Myometrial cell (primary cell): ENCODE measurements at places on chromosomes 13 and 19. TPM values are rescaled to one million over a fixed set of nuclear protein-coding genes. Genes with fewer than 3 reads are reported as not detected.

Gene TBXA2R
- total RNA-seq = 3.2 and 8.6 TPM in 2 replicates

Gene KCNN4
- 0.89 and 1.7 TPM in 2 replicates for total RNA-seq

Gene EDNRB
- not detected in 2 replicates for total RNA-seq

Gene POU2F2
- under 0.01 and 0.18 TPM in 2 replicates for total RNA-seq

Gene NKG7
- total RNA-seq = not detected in 2 replicates

Gene CYP4F12
- total RNA-seq = not detected in 2 replicates

Gene FXYD5
- 158 and 167 TPM in 2 replicates for total RNA-seq

Gene ZGLP1
- 0.53 and 0.58 TPM in 2 replicates for total RNA-seq

Gene VAV1
- total RNA-seq = not detected in 2 replicates

Gene RNF17
- not detected in 2 replicates for total RNA-seq

Gene TEX29
- total RNA-seq = not detected in 2 replicates

Gene GRIK5
- total RNA-seq = not detected in 2 replicates

Gene ZNF723
- total RNA-seq = not detected in 2 replicates

Gene ZNF577
- 1.4 and 3.2 TPM in 2 replicates for total RNA-seq

Gene FBXL3
- 31.4 and 39.7 TPM in 2 replicates for total RNA-seq

Gene PGLYRP2
- not detected in 2 replicates for total RNA-seq

Gene PLIN4
- 0.71 and 1.2 TPM in 2 replicates for total RNA-seq

Gene CEACAM8
- total RNA-seq = not detected in 2 replicates

Gene S1PR5
- total RNA-seq = not detected in 2 replicates

Gene PRR22
- not detected in 2 replicates for total RNA-seq

Gene CGB8
- total RNA-seq = not detected in 2 replicates

Gene PRTN3
- total RNA-seq = not detected in 2 replicates

Gene ARHGEF1
- total RNA-seq = 63.7 and 69.3 TPM in 2 replicates

Gene LMTK3
- not detected in 2 replicates for total RNA-seq

Gene HSPB6
- 25.7 and 41.2 TPM in 2 replicates for total RNA-seq

Gene SWSAP1
- 1.7 and 2.5 TPM in 2 replicates for total RNA-seq

Gene CCDC106
- total RNA-seq = 8.3 and 11.5 TPM in 2 replicates

Gene NECTIN2
- 246 and 247 TPM in 2 replicates for total RNA-seq

Gene TTC9B
- total RNA-seq = not detected in 2 replicates

Gene TSSK6
- total RNA-seq = 0.35 and 0.86 TPM in 2 replicates

Gene IZUMO2
- not detected in 2 replicates for total RNA-seq

Gene ZNF256
- 0.29 and 3.5 TPM in 2 replicates for total RNA-seq

Gene LILRA5
- total RNA-seq = not detected in 2 replicates

Gene NCAN
- total RNA-seq = not detected in 2 replicates

Gene OR4F17
- not detected in 2 replicates for total RNA-seq

Gene POLR1G
- 3.2 and 5.5 TPM in 2 replicates for total RNA-seq

Gene HRC
- total RNA-seq = not detected in 2 replicates

Gene PCP2
- not detected in 2 replicates for total RNA-seq

Gene CASP14
- not detected in 2 replicates for total RNA-seq

Gene ARID3A
- 11.7 and 15.3 TPM in 2 replicates for total RNA-seq

Gene CDX2
- total RNA-seq = not detected in 2 replicates

Gene SULT2A1
- total RNA-seq = not detected in 2 replicates

Gene ZMYM5
- 9.5 and 11.3 TPM in 2 replicates for total RNA-seq

Gene ICAM4
- 1.6 and 4.0 TPM in 2 replicates for total RNA-seq

Gene KIR2DL3
- not detected in 2 replicates for total RNA-seq

Gene CRLF1
- 3.4 and 30.8 TPM in 2 replicates for total RNA-seq

Gene DOCK9
- total RNA-seq = 11.8 and 20.0 TPM in 2 replicates

Gene FREM2
- total RNA-seq = not detected in 2 replicates
